Epithelial cell of alveolus of lung (primary cell): ENCODE measurements at places on chromosomes 2 and 18. TPM values are rescaled to one million over a fixed set of nuclear protein-coding genes. Genes with fewer than 3 reads are reported as not detected.

ADD2 gene
- 0.88 and 1.4 TPM in 2 replicates for total RNA-seq

SUMO1 gene
- total RNA-seq = 115 and 147 TPM in 2 replicates

COLEC12 gene
- total RNA-seq = 4.0 and 8.8 TPM in 2 replicates

CHCHD5 gene
- 35.5 and 37.1 TPM in 2 replicates for total RNA-seq

RAPGEF4 gene
- total RNA-seq = 0.13 and 2.1 TPM in 2 replicates
